RPMI7951 (cell line): ENCODE measurements at places on chromosomes 11 and 22.
A peak's percentile ranks its signal among the peaks of the same experiment; 100 is the strongest.

DNA sequence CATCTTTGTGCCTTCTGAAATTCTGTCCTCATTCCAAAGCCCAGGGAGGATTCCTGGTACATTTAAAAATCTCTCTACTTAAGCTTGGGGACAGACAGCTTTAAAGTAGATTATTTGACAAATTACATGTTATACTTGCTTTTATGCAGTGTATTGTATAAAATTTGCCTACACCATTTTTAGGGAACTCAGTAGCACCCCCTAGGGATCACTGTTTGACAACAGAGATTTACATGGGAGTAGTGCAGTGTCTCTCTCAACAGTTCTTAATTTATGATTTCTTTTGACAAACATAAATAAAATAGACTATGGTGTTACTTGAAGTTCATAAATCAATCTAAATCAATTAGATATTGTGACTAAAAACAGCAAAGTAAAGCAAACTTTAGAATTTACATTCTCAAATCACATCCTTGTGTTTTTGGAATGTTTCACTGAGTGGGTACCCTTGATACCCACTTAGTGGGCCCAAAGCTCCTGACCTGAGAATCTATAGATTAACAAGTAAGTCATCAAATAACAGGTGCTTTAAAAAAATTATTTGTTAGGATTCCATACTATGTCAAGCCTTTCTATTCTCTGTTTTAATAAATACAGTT is 428.8 kb downstream of the DYNC2H1 start:
- DNase-seq: peak; percentile 37

GRCh38 chr11:88489030-88489429 is 151.5 kb upstream of the CTSC start:
- no peak for DNase-seq

DNA sequence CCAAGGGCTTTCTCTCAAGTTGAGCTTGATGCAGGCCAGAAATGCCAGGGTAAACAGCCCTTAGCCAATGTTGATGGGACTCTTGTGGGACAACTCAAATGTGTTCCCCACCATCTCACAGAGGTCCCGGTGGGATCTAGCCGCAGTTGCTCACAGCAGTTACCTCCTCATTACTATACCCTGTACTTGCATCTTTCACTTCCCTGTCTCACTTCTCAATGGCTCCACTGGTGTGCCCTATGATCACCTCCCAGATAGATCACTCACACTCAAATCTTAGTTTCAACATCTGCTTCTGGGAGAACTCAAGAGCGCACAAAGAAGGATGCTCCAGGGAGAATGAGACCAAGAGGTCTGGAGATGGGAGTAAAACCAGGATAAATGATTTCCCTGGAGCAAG is 47.0 kb downstream of the RCN1 start:
- DNase-seq: no peak

DNA sequence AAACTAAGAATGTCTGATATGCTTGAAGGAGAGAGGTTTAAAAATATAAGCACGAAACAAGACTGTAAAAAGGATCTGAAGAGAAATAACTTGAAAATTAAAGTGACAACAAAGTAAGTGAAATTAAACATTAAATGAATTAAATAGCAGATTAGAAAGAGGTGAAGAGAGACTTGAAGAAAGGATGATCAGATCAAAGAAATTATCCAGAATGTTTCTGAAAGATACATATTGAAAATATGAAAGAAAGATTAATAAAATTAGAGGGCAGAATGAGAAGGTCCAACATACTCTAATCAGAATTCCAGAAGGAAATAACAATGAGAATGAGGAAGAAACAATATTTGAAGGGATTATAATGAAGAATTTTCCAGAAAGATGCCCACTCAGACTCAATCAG is 151.1 kb downstream of the FAM76B start:
- DNase-seq: no peak

DNA sequence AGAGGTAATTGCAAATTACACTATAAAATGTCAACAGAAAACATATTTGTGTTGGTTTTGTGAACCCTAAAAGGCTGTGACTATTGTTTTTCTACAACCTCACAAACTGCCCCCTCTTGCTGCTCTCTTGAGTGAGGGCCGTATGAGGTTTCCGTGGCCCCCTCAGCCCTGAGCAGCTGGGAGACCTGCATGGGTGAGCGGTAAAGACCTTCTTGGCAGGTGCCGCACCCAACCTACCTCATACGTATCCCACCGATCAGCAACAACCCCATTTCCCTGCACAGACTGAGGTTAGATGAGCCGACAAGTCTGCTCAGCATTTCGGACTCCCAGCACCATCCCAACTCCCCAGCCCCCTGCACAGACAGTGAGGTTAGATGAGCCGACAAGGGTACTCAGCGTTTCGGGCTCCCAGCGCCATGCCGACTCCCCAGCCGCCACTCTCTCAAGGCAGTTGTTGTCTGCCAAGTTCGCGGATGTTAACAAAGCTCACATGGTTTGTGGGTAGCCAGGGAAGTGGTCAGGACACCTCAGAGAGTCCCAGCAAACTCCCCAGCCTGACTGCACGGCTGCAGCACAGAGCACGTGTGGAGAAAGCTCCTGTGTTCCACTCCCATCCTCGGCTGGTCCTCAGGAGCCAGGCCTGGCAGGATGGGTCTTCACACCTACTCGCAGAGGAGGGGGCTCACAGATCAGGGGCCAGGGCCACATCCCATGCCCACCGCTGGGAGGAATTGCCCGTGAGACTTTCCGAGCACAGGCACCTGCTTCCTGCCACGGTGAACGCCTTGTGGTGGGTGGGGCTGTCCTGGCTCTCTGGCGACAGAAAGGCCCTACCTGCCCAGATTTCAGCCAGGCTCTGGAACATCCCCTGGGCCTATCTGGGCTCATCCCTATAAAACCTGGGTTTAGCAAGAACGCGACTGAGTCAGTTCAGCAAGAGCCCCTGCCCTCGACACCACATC is 502.9 kb downstream of the BRD1 start:
- DNase-seq: no peak

- peak; percentile 32 for DNase-seq
These were observed 16.3 kb upstream of the GPR83 start for GRCh38 chr11:94417386-94417987.

- peak; percentile 48 for DNase-seq
These were observed 13.7 kb upstream of the CPT1A start for GRCh38 chr11:68855205-68855981.

GRCh38 chr22:38872831-38873248 is 824 bp upstream of the CBX6 start:
- peak; percentile 28 for DNase-seq

- no peak for DNase-seq
These were observed 8.2 kb downstream of the PATL1 start for GRCh38 chr11:59660621-59661020.

DNA sequence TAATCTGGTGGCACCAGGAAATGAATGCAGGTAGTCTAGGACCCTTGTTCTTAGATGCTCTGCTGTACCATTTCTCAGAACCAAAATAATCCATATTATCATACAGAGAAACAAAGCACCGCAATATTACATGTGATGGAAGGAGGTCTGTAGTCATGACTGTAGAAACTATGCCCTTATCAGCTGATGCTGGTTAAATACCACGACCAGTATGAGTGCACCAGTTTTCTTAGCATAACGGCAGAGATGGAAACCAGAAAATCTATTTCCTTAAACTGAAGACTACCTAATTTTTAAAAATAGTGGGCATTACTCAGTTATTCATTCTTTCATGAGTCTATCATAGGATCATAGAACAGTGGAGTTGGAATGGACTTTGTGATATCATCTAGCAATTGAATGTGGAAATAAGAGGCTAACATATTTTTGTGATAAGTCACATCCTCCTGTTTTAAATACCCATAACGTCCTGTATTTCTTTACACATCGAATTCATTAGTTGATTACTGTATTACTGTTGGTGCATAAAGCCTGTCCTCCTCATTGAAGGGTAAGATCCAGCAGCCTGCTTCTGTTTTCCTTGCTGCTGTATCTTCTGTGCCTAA is 15.1 kb downstream of the JHY start:
- peak; percentile 66 for DNase-seq

DNA sequence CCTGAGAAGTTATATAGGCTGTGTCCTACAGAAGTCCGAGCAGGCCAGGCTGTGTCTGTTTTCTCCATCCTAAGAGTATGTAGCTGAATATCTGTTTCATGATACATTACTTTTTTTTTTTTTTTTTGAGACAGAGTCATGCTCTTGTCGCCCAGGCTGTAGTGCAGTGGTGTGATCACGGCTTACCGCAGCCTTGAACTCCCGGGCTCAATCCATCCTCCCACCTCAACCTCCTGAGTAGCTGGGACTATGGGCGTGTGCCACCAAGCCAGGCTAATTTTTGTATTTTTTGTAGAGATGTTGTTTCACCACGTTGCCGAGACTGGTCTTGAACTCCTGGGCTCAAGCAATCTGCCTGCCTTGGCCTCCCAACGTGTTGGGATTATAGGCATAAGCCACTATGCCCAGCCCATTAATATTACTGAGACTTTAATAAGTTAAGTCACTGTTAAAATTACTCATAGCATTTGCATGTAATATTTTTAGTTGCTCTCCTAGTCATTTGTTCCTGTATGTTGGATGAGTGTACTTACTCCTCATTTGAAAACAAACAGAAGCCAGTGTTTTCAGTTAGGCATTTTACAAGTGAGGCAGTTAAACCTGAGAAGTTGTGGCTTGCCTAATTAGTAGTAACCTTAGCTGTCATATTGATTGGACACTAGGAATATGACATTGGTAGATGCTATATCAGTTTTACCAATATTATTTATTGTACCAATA is 26.1 kb downstream of the DRG1 start:
- no peak for DNase-seq

- DNase-seq: no peak
These were observed 40.3 kb upstream of the E2F8 start for GRCh38 chr11:19281041-19281440.

- peak; percentile 72 for DNase-seq
These were observed 41.7 kb downstream of the IRAG1 start for GRCh38 chr11:10651656-10652361.

GRCh38 chr11:60087239-60087638 is 1.2 kb upstream of the MS4A2 start:
- no peak for DNase-seq

DNA sequence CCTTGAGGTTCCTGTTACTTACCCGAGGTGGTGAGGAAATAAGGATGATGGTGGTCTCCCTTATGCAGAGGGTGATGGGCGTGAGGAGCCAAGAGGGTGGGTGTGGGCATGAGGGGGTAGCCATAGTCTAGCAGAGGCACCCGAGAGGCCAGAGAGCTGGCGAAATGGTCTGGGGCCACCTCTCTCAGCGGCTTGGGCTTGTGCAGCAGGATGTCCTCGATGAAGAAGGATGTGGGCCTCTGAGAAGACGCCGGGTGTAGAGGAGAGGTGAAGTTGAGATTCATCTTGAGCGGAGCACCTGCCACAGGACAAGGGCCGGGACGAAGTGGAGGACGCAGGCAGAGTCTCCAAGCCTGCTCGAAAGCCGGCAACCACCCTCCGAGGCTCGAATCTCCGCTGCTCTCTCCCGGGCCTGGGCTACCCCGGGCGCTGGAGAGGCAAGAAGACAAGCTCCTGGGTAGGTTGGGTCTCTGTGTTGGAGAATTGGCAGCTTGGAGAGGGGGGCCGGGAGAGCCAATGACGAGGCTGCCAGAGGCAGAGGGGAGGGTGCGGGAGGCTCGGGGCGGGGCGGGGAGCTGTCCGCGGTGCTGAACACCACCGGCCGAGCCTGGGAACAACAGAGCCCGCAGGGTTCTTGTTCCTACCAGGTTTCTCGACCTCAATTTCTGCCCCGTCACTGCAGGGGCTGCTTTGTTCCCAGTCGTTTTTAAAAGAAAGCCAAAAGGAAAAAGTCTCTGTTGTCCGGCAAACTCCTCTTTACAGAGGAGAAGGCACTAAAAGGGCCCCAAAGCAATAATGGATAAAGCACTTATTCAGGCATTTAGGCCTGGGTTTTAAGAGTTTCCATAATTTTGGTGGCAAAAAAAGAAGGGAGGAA is at the start of gene BSX:
Gene BSX (minus strand): TSS at position 447 of the 877 bp plus-strand sequence. CDS start 163 bp downstream, at position 284.
- DNase-seq: peak; percentile 58

DNA sequence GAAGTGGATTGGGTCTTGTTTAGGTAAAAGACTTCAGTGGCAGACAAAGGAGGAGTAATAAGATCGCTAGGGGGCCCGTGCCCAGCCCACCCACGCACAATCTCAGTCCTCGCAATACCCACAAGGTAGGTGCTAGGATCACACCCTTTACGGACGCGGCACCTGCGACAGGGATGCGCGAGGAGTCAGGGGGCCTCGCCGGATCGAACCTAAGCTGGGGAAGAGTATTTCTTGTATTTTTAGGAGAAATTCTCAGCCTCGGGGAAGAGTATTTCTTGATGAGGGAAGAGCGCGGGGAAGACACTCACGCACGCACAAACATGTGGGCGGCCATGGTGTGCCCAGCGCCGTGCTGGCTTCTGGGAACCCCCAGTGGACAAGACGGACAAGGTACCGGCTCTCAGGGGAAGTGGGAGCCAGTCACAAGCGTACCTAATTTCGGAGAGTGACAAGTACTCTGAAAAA is 745 bp upstream of the FAM118A start:
- DNase-seq: no peak

GRCh38 chr11:102577182-102577581 is 46.6 kb upstream of the MMP7 start:
- peak; percentile 50 for DNase-seq

GRCh38 chr11:117180020-117180419 is 1.5 kb downstream of the SIDT2 start:
- peak; percentile 55 for DNase-seq

- DNase-seq: no peak
These were observed 271.9 kb downstream of the ST3GAL4 start for GRCh38 chr11:126627421-126627820.

DNA sequence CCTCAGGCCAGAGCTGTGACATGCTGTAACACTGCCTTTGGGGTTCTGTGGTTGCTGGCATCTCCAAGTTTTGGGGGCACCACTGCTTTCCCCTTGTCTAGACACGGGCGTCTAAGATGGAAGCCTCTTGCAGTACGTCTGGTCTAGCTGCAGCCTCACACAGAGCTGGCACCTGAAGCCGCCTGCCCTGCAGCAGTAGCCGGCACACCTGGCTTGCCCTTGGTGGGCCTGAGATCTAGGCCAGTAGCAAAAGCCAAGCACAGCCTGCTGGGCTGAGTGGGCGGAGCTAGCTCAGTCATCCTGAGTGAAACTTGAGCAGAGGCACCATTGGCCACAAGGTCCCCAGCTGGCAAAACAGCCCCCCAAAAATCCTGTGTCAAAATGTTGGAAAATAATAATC is 154.2 kb downstream of the DLG2 start:
- DNase-seq: no peak

DNA sequence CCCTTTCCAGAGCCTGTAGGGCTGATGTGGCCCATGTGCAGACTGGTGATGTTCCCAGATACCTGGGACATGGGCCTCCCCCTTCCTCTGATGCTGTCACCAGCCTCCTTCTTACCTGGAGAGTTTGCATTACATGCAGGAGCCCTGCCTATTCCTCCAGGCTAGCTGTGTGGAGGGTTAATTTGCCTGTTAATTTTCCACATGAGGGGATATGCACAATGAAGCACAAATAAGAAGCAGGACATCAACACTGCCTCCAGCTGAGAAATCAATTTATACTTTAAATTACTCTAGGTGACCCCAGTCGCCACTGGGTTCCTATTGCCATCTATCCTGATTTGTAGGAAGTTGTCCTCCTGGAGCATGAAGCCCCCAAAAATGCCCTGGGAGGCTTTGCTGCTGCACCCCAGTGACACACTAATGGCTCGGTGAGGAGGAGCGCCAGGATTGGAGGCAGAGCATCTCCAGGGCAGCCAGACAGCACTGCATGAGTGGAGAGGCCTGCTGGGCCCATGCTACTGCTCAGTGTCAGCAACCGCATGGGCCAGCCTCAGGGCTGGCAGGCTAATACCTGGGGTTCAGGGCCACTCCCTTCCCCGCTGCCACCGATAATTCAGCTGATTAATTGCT is 101.6 kb upstream of the USP47 start:
- no peak for DNase-seq
